ENCODE measurements at places on chromosomes 1 and 21.

DNA sequence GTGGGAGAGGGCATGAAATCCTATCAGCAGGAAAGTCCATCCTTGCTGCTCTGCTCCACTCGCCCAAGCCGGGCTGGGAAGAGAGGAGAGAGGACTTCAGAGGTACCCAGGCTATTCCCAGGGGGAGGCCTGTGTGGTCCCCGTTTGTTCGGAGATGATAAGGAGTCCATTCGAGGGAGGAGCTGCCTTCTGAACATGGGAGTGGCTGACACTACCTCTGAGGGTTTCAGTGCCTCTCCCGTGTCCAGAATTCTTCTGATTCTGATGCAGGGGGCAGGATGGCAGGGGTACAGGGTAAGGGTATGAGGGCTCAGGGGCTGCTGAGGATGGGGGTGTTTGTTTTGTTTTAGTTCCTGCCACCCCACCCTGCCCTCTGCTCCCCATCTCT lies 40.4 kb downstream of the BACE2 start:
- DNase-seq = no peak

GRCh38 chr21:26115305-26115704 lies 55.3 kb downstream of the APP start:
- DNase-seq = no peak

GRCh38 chr21:14785679-14786078 lies 239.6 kb upstream of the SAMSN1 start:
- no peak for DNase-seq

DNA sequence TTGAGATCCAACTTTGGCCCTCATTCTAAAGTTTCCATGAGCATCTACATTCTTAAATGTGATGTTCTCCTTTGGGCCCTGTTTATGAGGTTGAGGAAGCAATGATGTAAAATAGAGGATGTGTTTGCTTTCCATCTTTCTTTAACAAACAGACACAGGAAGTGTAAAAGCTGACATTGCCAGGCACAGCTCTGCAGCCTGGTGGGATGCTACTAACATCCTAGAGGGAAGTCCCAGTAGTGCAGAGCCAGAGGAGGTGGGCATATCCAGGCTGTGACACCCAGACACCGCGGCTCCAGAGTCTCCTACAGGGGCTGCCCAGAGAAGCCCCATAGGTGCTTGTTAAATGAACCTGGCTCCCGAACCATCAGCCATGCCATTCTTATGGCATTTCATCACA lies 16.2 kb downstream of the OLFML2B start:
- no peak for DNase-seq

- no peak for DNase-seq
Observed at GRCh38 chr1:210248341-210248740, 15.7 kb downstream of the SERTAD4 start.

GRCh38 chr1:91913018-91913417 lies 27.1 kb upstream of the TGFBR3 start:
- no peak for DNase-seq

GRCh38 chr1:226919587-226919986 lies 20.5 kb upstream of the COQ8A start:
- DNase-seq = no peak

- DNase-seq = peak; percentile 82
Observed at GRCh38 chr1:19405761-19406487, 79.4 kb downstream of the CAPZB start.

DNA sequence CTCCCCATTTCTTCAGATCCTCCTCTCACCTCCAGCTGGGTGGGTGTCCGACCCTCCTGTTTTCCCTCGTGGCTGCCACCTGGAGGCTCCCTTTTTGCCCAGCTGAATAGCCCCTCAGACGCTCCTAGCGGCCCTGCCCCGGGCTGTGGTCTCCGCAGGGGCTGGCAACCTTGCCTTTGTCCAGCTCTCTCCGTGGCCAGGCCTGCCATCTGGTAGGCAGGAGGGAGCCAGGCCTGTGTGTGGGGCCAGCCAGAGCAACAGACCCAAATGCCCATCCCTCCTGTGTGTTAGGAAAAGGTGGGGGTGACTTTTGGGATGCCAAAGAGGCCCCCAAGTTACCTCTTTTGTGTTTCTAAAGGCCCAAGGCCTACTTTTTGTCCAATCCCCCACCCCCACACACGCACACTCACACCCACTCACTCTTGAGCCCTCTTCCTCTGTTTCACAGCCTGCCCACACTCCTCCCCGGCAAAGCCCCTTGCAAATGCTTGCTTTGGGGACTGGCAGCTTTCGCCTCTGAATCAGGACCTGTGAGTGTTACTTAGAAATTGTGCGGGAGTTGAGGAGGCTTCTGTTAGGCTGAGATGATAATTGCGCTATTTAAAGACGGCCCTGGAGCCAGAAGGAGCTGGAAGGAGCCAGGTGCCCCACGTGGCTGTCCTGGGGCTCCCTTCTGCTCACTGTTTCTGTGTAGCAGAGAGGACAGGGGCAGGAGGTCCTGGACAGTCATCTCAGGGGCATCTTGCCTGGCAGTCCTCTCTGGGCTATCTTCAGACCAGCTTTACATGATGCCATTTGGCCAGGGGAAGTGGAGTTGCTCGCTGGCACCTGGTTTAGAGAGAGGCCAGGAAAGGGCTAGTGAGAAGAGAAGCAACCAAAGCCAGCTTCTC lies 9.1 kb downstream of the PPFIA4 start:
- DNase-seq = no peak

GRCh38 chr1:28113242-28113572 lies 24.8 kb upstream of the EYA3 start:
- DNase-seq = no peak

DNA sequence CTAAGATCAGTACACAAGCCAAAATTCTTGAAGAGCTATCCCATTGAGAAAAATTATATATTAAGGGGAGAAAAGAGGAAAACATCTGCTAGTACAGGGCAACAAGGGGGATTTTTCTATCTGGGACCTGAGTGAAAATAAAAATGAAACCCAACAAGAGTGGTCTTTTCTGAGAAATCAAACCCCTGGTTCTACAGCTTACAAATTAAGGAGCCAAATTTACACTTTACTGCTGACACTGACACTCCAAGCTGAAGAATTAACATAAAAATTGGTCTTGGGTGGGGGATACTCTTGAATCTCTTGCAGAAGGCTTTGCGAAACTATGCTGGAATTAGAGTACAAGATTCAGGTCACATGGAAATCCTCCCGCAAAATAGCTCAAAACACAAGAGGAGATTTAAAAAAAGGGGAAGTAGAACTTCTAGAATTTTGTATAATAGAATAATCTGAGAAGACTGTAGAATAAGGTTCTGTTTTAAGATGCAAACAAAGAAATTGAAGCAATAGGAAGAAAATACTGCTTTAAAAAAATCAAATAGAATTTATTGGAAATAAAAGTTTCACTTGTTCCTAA lies 32.1 kb upstream of the HSPA13 start:
- DNase-seq = no peak

- DNase-seq = no peak
Observed at GRCh38 chr1:38614861-38615260, 244.7 kb downstream of the RRAGC start.

- DNase-seq = peak; percentile 75
Observed at GRCh38 chr1:202807451-202807925, 733 bp downstream of the KDM5B start.

- DNase-seq = no peak
Observed at GRCh38 chr1:203289982-203290260, 15.4 kb upstream of the BTG2 start.

- no peak for DNase-seq
Observed at GRCh38 chr1:84406346-84406861, 8.1 kb downstream of the DNASE2B start.

GRCh38 chr21:35585155-35585554 lies 475.2 kb downstream of the SETD4 start:
- DNase-seq = no peak

GRCh38 chr1:198113342-198113750 lies 43.5 kb upstream of the NEK7 start:
- no peak for DNase-seq

GRCh38 chr1:36910886-36911540 lies 123.3 kb downstream of the GRIK3 start:
- no peak for DNase-seq

DNA sequence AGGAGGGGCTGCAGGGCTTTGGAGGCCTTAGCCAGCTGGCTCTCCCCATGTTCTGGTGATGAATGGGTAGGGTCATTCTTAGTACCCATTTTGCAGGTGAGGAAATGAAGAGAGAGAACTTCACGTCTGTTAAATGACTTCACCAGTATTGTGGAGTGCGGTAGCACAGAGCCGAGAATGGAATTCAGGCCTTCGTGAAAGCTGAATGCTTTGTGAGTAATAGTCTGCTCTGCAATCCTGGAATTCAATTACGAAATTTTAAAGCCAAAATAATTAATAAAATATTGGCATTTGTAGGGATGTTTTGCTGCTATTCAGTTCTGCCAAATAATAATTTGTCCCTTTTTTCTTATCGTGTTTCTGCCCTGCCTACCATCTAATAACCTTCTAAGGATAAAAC lies 197.7 kb downstream of the GREM2 start:
- no peak for DNase-seq

- DNase-seq = no peak
Observed at GRCh38 chr1:231923491-231924041, 297.0 kb downstream of the DISC1 start.

DNA sequence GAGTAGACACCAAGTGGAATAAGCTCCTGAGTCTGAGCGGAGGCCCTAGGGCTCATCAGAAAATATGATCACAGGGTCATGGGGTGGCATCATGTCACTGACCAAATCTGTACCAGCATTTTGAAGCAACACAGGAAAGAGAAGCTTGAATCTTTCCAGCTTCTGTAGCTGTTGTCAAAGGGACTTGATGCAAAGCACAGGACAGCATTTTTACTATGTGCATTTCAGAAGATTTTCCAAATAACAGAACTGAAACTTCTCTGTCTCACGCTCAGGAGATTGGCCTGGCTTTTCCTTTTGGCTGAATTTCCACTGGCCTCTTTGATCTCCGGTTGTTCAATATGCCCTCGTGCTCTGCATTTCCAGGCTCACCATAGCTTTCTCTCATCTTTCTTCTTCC lies 127.2 kb upstream of the ATP1B1 start:
- no peak for DNase-seq

- no peak for DNase-seq
Observed at GRCh38 chr1:235622936-235623779, 26.4 kb downstream of the GNG4 start.

Measured in left forelimb (tissue), 1 donor.